Caco-2 (cell line): ENCODE measurements at places on chromosomes 1 and 21. TPM values are rescaled to one million over a fixed set of nuclear protein-coding genes. Genes with fewer than 3 reads are reported as not detected.

Gene CELA2A
- total RNA-seq = not detected in 2 replicates

Gene KANK4
- 18.9 and 21.5 TPM in 2 replicates for total RNA-seq

DNA sequence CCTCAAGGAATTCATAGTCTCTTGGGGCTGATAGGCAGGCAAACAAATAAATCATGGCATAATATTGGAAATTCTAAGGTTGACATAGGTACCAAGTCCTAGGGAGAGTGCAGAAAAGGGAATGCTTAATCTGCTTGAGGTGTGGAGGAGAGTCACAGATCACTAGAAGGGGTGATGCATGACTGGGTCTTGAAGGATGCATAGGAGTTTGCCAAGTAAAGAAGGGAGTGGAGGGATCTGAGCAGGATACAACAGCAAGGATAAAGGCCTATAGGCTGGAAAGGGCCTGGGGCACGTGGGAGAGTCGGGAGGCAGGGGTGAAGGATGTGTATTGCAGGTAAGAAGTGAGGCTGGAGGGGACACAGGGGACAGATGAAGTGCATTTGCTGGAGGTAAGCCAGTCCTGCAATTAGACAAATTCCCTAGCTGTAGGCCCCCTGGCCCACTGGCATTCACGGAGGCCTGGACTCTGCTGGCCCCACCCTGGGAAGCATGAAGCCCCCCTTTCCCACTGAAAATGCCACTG is 15.9 kb downstream of the IGSF21 start:
- no peak for DNase-seq

DNA sequence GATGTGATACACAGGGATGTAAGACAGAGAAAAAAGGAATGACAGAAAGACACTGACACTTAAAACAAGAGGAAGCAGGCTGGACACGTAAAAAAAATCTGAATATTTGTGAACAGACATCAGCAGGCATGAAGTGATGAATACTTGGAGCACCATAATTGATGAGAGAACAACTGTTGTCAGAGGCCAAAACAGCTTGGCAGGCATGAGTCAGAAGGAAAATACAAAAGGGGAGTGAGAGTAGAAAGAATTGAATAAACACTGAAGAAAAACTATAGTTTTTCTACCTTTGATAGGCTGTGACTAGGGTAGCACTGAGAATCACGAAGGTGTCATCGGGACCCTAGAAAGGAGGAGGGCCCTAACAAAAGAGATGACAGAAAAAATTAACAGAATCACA is 21.6 kb upstream of the GUCA2A start:
- no peak for DNase-seq

- peak; percentile 35 for DNase-seq
Observed at GRCh38 chr1:220368352-220369265, 96.4 kb upstream of the RAB3GAP2 start.

DNA sequence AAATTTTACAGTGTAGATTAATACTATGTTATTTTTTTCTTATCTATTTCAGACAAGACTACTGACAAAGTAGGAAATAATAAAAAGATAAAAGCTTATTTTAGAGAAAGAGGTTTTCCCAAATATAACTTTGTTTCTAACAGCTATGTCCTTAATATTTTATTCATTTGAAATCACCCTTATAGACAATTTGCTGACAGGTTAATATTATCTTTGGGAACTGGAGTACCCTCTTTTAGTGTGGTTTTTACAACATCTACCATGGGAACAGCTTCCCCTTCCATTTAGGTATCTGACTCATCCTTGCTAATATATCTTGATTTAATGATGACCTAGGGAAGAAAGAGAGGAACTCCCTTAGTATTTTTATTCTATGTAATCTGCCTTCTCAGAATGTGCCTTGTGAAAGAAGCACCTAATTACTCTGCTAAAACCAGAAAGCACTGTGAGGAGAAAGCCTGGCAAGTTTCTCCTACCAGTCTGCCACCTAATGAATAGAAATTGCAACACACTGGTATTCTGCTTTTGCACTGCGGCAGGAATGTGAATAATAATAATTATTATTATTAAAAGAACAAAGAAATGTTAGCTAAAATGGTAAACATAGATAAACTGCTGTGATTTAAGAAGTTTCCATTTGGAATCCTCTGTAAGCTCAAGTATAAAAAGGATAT is 192.8 kb downstream of the PDE4B start:
- no peak for DNase-seq

- DNase-seq = no peak
Observed at GRCh38 chr21:35924714-35925301, 135.5 kb downstream of the SETD4 start.

GRCh38 chr21:42695697-42696380 is 42.4 kb downstream of the PDE9A start:
- no peak for DNase-seq

DNA sequence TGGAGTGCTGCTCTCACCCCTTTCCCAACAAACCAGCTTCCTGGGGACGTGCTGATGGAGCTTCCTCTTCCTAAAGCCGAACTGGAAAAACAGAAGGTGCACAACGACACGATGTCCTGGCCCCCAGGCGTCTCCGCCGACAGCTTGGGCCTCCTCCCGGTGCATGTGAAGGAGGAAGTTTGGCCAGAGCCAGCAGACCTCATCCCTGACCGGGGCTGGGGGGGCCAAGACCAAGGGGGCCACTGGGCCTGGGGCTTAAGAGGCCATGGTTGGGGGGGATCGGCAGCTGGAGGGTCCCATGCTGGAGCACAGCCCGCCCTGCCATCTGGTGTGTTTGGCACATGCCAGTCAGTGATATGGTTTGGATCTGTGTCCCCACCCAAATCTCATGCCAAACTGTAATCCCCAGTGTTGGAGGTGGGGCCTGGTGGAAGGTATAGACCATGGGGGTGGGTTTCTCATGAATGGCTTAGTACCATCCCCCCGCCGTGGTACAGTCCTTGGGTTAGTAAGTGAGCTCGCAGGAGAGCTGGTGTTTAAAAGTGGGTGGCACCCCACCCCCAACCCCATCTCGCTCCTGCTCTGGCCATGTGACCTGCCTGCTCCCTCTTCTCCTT is 6.4 kb downstream of the HES4 start:
- no peak for DNase-seq
